ENCODE measurements at places on chromosomes 2 and 18.

GRCh38 chr2:32773448-32773808 is 145.6 kb downstream of the TTC27 start:
- DNase-seq: no peak

DNA sequence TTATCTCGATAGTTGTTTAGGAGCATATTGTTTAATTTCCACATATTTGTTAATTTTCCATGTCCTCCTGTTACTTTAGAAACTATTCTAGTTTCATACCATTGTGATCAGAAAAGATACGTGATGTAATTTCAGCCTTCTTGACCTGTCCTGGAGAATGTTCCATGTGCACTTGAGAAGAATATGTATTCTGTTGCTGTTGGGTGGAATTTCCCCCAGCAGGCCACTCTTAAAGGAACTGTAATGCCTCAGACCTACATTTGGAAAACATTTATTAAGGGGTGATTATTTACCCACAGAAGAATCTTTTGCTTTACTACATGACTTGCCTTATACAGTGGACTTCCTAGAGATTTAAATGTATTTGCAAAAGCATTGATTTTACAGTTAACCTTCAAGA is 55.5 kb downstream of the LIMS1 start:
- no peak for DNase-seq

GRCh38 chr2:64063924-64064331 is 44.7 kb upstream of the VPS54 start:
- no peak for DNase-seq

GRCh38 chr18:51754566-51754965 is 557.1 kb upstream of the MEX3C start:
- no peak for DNase-seq

DNA sequence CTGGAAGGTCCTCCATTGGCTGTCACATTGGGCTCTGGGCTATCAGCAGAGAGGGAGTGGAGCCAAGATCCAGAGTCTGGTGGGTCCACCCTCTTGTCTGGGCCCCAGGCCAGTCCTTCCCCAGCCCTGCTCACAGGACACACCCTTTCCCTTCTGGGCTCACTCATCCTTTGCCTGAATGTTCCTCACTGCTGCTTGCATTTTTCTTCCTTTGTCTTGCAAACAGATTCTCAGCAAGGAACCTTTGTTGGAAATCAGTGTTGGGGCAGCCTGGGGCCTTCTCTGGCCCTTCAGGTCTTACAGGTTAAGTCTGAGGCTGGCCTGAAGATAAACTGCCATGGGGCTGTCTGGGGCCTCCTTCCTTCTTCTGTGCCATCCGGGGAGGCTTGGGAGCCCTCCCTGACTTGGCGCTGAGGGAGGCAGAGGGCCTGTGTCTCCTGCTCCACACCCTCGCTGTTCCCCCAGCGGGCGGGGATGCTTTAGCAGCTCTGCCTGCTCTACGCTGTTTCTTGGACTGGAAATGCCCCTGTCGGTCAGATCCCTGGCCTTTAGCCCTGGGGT is 11.5 kb upstream of the CELF4 start:
- DNase-seq: no peak

All from activated T-cell treated with anti-CD3 and anti-CD28 coated beads, Interleukin-2, amount 50 U/mL, for 72 hours (primary cell).